Mononuclear cell (primary cell): ENCODE measurements at places on chromosomes 4 and X. TPM values are rescaled to one million over a fixed set of nuclear protein-coding genes. Genes with fewer than 3 reads are reported as not detected.

GLRA3 gene
- total RNA-seq, result not detected

DUSP21 gene
- not detected for total RNA-seq

GPR119 gene
- total RNA-seq, result not detected

SPANXD gene
- not detected for total RNA-seq

TRPC5OS gene
- 0.10 TPM for total RNA-seq

HHIP gene
- total RNA-seq, result not detected

FRMPD4 gene
- not detected for total RNA-seq

VGLL1 gene
- not detected for total RNA-seq

NAP1L3 gene
- 7.7 TPM for total RNA-seq

REELD1 gene
- total RNA-seq, result 0.31 TPM

APELA gene
- not detected for total RNA-seq

PLAC8 gene
- total RNA-seq, result 354 TPM

MND1 gene
- total RNA-seq, result 0.52 TPM

GPM6B gene
- 0.21 TPM for total RNA-seq

AFAP1 gene
- total RNA-seq, result 6.7 TPM

TCEANC gene
- 18.5 TPM for total RNA-seq

GC gene
- not detected for total RNA-seq

TRIM75 gene
- total RNA-seq, result not detected

VSIG4 gene
- total RNA-seq, result 1.6 TPM

RIBC1 gene
- total RNA-seq, result 1.0 TPM

SSX2B gene
- total RNA-seq, result not detected

LAS1L gene
- 20.3 TPM for total RNA-seq

CENPE gene
- total RNA-seq, result 3.7 TPM

COX7B gene
- total RNA-seq, result 217 TPM

SLC25A31 gene
- not detected for total RNA-seq

C4orf50 gene
- 0.21 TPM for total RNA-seq

FHDC1 gene
- total RNA-seq, result under 0.01 TPM

CSAG1 gene
- not detected for total RNA-seq

CABS1 gene
- not detected for total RNA-seq

NCBP2L gene
- total RNA-seq, result 0.21 TPM

FRG2 gene
- total RNA-seq, result not detected

ZBTB33 gene
- 52.8 TPM for total RNA-seq

ABCB7 gene
- 25.6 TPM for total RNA-seq

PDE6B gene
- 10.4 TPM for total RNA-seq

ANXA10 gene
- total RNA-seq, result not detected

ADH7 gene
- not detected for total RNA-seq

ADD1 gene
- total RNA-seq, result 147 TPM

ASB11 gene
- total RNA-seq, result not detected

PRR32 gene
- not detected for total RNA-seq

CFAP99 gene
- 0.10 TPM for total RNA-seq

EPHA5 gene
- total RNA-seq, result not detected

APEX2 gene
- total RNA-seq, result 4.4 TPM

BMP2K gene
- 24.7 TPM for total RNA-seq

BCLAF3 gene
- 5.5 TPM for total RNA-seq

KIF4A gene
- total RNA-seq, result 0.42 TPM

ADGRA3 gene
- total RNA-seq, result 2.2 TPM

TCEAL7 gene
- total RNA-seq, result 0.21 TPM

GAK gene
- 62.2 TPM for total RNA-seq

GIMD1 gene
- not detected for total RNA-seq

TCP11X2 gene
- total RNA-seq, result not detected

POLN gene
- total RNA-seq, result 1.4 TPM

HS6ST2 gene
- not detected for total RNA-seq

PDGFRA gene
- 0.94 TPM for total RNA-seq

CYBB gene
- total RNA-seq, result 284 TPM

SERTM2 gene
- under 0.01 TPM for total RNA-seq

DRD5 gene
- total RNA-seq, result not detected

RBM46 gene
- not detected for total RNA-seq

CHRDL1 gene
- 0.10 TPM for total RNA-seq

DYNLT3 gene
- total RNA-seq, result 48.5 TPM
